ENCODE measurements at places on chromosomes 2 and 18.
A peak's percentile ranks its signal among the peaks of the same experiment; 100 is the strongest.

- no peak for DNase-seq
Observed at GRCh38 chr2:196591004-196591403, 48.5 kb upstream of the CCDC150 start.

DNA sequence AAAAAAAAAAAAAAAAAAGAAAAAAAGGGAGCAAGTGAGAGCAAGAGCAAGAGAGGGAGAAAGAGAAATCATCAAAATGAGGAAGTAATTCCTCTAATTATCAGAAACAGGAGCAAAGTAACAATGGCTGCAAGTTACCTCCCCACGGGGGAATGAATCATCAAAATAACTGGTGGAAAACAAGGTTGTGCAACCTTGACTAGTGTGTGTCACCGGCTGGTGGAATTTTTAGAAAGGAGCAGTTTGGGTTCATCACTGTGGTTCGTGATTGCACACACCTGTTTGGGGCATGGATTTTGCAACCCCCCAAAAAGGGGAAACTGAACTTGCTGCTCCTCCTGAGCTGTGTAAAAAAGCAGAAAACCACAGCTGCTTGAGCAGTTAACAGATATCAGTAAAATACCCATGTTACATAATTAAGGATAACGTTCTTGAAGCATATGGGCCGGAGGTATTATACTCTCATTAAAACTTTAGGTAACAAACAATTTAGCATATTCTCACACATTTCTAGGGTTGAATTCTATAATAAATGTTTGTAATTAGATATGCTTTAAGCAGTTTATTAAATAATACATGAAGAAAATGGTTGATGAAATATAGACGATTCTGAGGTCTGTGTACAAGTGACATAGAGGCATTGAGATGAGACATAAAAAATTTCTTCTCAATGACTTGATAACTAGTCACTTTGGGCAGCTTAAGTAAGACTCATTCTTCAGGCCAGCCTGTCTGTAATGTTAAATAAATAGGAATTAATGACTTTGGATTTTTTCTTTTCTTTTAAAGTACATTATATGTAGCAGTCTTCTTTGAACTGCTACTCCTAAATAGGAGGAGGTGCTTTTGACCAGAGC is 184.2 kb upstream of the ZEB2 start:
- DNase-seq, result no peak

DNA sequence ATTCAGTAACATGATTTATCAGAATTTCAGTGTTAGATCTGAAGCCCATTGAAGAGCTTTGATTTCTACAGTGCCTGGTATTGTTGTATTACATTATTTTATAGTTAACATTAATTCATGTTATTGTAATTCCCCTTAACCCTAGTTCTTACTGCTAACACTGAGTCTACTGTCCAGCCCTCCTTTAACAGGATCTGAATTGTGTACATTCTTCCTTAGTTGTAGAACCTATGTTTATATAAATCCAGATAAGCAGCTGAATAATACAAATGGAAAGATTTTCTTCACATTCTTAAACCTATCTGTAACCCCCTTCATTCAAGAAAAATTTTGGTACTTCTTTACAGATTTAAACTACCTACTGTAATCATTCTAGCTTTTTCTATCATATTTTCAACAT is 14.7 kb downstream of the NDUFAF7 start:
- DNase-seq, result no peak

DNA sequence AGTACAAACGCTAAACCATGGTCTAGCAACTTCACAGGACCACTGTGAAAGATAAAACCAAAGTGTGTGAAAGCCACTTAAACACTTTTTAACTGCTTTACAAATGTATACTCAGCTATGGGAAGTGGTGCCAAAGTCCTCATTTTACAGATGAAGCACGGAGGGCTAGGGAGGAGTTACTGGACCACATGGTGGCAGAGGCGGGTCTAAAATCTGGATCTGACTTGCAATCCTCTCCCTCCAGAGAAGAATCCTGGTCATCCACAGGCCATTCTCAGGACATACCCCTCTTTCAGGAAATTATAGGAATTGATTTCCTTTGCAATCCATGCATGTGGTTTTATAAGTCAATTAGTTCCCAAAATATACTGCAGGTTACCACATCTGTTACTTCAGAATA is 84.6 kb upstream of the GYPC start:
- DNase-seq, result no peak

- peak; percentile 73 for DNase-seq
Observed at GRCh38 chr18:76709659-76710645, 112.4 kb upstream of the ZNF236 start.

GRCh38 chr2:30914456-30914855 is 107.2 kb upstream of the CAPN13 start:
- DNase-seq, result no peak

- no peak for DNase-seq
Observed at GRCh38 chr2:225668606-225669266, 269.2 kb downstream of the NYAP2 start.

All from ELF-1 (cell line).